Right ventricle myocardium superior (tissue), 1 donor: ENCODE measurements at places on chromosomes 12 and 14. TPM values are rescaled to one million over a fixed set of nuclear protein-coding genes. Genes with fewer than 3 reads are reported as not detected.

ACVRL1 gene
- 35.1 TPM for total RNA-seq

RHEBL1 gene
- 0.48 TPM for total RNA-seq

OAS2 gene
- 3.7 TPM for total RNA-seq

CLEC6A gene
- total RNA-seq = not detected

GCH1 gene
- 1.9 TPM for total RNA-seq

PDE3A gene
- total RNA-seq = 153 TPM
